Muscle of leg (tissue), 16 donors: ENCODE measurements at places on chromosomes 1 and 21.
A peak's percentile ranks its signal among the peaks of the same experiment; 100 is the strongest.

DNA sequence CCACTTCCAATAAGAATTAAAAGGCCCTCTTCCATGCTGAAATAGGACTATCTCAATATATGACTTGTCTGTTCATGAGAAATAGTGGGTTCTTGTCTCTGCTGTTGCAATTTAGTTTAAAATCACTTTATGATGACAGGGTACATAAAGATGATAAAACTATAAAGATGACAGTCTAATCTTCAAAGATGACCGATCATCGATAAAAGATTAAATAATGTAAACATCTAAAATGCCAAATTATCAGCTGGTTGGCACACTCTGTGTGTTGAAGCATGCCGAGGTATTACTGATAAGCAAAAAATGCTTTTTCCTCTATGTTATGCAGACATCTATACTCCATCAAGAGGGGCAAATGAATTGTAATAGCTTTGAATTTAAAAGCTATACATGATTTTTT lies 89.5 kb downstream of the ADGRL4 start:
- DNase-seq, result no peak
- no peaks in the 10 kb centered on the region for H3K36me3 ChIP-seq
- H3K27me3 ChIP-seq, result no peaks in the 10 kb centered on the region
- H3K4me3 ChIP-seq, result no peak overlapping the region

DNA sequence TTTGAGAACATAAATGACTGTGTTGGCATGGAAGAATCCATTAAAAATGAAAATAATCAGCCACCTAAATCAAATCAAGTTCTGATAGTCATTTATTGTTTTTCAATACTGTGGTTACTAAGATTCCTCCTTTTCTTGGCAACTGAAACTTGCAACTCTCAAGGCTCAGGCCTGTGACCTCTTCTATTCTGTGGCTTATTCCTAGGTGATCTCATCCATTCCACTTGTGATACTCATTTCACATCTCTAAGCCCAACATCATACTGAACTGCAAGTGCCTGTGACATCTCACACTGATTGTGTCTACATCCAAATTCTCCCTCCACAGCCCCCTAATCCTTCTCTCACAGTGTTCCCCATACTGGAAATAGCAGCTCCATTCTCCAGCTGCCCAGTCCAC lies 4.8 kb upstream of the ST6GALNAC5 start:
- peaks cover 2% of the 10 kb centered on the region for H3K4me1 ChIP-seq
- no peak overlapping the region for H3K4me3 ChIP-seq
- no peak overlapping the region for H3K27ac ChIP-seq
- H3K27me3 ChIP-seq, result peaks cover 6% of the 10 kb centered on the region

DNA sequence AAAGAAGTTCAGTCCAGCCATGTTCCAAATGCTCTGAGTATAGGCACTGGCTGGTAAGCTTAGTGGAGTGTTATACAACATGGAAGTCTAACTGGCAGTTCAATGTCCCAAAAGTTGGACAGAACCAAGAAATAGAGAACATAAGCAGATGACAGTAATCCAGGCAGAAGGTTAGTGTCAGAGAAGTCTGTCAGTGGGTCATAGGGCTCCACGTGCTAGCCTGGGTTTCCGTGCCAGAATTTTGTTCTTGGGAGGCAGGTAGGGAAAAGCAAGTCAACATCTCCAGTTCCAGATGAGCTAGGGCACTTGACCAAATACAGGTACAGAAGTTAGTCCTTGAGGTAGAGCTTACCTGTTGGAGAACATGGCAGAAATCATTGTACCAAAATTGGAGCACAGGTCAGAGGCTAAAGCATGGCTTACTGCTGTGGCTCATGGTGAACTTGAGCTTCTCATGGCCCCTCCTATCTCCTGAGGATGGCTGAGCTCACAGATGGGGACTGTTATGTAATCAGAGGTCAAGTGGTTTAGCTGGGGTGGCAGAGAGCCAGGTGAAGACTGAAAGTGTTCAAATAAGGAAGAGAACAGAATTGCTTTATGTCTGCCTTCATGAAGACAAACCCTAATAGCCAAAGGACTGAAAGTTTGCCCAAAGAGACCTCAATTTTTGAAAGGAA lies 170.8 kb downstream of the NFIA start:
- peaks cover 13% of the 10 kb centered on the region for H3K4me1 ChIP-seq
- H3K27me3 ChIP-seq, result no peaks in the 10 kb centered on the region
- peak; percentile 88 for DNase-seq
- H3K4me3 ChIP-seq, result no peak overlapping the region
- peak overlapping the region; percentile 65 for H3K27ac ChIP-seq

DNA sequence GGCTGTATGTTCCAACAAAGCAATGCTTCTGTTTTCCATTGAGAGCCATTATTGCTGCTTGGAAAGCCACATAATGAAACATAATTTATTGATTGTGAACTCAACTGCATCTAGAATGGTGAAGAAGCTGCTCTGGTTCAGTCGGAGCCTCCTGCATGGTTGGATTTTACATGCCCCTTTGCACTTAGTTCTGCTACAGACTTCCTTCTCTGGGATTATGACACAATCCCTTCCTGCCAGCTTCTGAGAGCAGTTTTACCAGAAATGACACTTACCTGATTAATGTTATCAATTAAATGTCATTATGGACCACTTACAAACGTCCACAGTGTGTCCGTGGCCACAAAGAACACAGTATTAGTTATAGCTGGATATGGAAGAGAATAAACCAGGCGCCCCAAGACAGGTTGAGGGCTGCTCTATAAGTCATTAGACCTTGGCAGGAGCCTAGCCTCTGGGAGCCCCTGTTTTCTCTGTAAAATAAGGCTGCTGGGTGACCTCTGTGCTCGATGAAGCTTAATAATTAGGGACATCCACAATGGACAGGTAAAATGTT lies 7.0 kb upstream of the CD58 start:
- peak overlapping the region; percentile 13 for H3K27ac ChIP-seq
- no peak for DNase-seq
- no peak overlapping the region for H3K4me3 ChIP-seq
- H3K36me3 ChIP-seq, result peaks cover 25% of the 10 kb centered on the region

DNA sequence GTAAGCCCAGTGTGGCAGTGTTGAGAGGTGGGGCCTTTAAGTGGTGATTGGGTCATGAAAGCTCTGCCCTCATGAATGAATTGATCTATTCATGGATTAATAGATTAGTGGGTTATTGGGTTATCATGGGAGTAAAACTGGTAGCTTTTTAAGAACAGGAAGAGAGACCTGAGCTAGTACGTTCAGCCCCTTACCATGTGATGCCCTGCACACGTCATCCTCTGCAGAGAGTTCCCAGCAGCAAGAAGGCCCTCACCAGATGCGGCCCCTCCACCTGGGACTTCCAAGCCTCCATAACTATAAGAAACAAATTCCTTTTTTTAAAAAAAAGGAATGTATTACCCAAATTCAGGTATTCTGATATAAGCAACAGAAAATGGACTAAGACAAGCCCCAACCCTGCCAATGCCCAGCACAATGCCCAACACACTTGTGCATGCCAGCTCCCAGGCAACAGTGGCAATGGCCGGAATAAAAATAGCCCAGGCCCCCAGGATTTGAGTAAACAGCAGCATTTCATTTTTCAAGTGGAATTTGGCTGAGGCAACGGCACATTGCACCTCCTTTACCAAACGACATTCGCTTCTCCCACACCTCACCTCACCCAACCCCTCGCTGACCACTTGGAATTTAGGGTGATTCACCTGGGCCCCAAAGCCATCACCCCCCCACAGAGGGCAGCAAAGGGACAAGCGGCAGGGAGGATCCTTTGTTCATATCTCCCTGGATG lies 215.9 kb downstream of the TOMM20 start:
- no peak for DNase-seq
- peaks cover 48% of the 10 kb centered on the region for H3K4me1 ChIP-seq
- no peak overlapping the region for H3K4me3 ChIP-seq
- no peaks in the 10 kb centered on the region for H3K27me3 ChIP-seq
- no peaks in the 10 kb centered on the region for H3K36me3 ChIP-seq

DNA sequence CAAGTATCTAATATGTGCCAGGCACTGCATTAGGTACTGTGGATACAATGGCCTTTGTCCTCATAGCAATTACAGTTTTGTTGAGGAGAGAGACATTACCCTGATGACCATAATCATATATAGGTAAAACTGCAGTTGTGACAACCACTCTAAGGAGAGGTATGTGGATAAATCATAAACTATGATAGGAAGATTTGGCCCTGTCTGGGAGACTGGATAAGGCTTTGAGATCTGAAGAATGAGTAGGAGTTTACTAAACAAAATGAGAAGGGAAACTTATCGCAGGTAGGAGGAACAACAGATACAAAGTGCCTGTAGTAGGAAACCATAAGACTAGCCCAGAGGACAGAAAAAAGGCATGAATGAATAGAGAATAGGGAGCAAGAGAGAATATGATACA lies 4.4 kb downstream of the TMCO1 start:
- peaks cover 3% of the 10 kb centered on the region for H3K4me1 ChIP-seq
- no peak for DNase-seq
- H3K4me3 ChIP-seq, result no peak overlapping the region
- H3K36me3 ChIP-seq, result peaks cover 25% of the 10 kb centered on the region
- no peak overlapping the region for H3K27ac ChIP-seq

DNA sequence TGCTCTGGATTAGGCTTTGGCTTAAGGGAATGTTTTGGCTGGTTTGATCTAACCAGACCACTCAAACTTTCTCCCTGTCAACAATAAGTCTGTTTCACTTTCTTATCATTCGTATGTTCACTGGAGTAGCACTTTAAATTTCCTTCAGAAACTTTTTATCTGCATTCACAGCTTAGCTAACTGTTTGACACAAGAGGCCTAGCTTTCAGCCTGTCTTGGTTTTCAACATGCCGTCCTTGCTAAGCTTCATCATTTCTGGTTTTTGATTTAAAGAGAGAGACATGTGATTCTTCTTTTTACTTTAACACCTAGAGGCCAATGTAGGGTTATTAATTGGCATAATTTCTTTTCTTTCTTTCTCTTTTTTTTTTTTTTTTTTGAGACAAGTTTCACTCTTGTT lies 14.9 kb upstream of the CYB5R1 start:
- H3K36me3 ChIP-seq, result no peaks in the 10 kb centered on the region
- no peaks in the 10 kb centered on the region for H3K4me1 ChIP-seq
- DNase-seq, result no peak
- H3K4me3 ChIP-seq, result no peak overlapping the region

GRCh38 chr1:33045814-33046213 lies 9.1 kb upstream of the AK2 start:
- H3K4me3 ChIP-seq, result no peak overlapping the region
- no peak for DNase-seq
- no peaks in the 10 kb centered on the region for H3K27me3 ChIP-seq
- H3K27ac ChIP-seq, result no peak overlapping the region
- no peaks in the 10 kb centered on the region for H3K36me3 ChIP-seq
- H3K4me1 ChIP-seq, result peaks cover 23% of the 10 kb centered on the region

DNA sequence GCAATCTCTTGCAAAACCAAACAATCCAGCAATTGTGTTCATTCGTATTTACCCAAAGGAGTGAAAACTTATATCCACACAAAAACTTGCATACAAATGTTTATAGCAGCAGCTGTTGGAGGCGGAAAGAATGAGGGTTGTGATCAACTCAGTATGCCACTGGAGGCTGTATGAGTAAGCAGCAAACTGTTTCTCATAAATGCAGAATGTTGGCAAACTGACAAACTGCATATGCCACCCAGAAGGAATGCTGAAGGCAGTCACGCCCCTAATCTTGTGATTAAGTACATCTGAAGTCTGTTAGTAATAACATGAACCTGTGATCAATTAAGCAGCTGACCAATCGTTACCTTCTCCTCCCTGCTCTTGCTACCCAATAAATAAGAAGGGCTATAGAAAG lies 60.5 kb upstream of the CR2 start:
- no peaks in the 10 kb centered on the region for H3K4me1 ChIP-seq
- H3K4me3 ChIP-seq, result no peak overlapping the region
- no peaks in the 10 kb centered on the region for H3K36me3 ChIP-seq
- DNase-seq, result peak; percentile 48
- no peak overlapping the region for H3K27ac ChIP-seq

- peak; percentile 49 for DNase-seq
- peak overlapping the region; percentile 95 for H3K4me3 ChIP-seq
- H3K4me1 ChIP-seq, result peaks cover 76% of the 10 kb centered on the region
- peak overlapping the region; percentile 85 for H3K27ac ChIP-seq
- peaks cover 31% of the 10 kb centered on the region for H3K36me3 ChIP-seq
Measured at GRCh38 chr1:156080241-156080862, 1.9 kb downstream of the MEX3A start.

DNA sequence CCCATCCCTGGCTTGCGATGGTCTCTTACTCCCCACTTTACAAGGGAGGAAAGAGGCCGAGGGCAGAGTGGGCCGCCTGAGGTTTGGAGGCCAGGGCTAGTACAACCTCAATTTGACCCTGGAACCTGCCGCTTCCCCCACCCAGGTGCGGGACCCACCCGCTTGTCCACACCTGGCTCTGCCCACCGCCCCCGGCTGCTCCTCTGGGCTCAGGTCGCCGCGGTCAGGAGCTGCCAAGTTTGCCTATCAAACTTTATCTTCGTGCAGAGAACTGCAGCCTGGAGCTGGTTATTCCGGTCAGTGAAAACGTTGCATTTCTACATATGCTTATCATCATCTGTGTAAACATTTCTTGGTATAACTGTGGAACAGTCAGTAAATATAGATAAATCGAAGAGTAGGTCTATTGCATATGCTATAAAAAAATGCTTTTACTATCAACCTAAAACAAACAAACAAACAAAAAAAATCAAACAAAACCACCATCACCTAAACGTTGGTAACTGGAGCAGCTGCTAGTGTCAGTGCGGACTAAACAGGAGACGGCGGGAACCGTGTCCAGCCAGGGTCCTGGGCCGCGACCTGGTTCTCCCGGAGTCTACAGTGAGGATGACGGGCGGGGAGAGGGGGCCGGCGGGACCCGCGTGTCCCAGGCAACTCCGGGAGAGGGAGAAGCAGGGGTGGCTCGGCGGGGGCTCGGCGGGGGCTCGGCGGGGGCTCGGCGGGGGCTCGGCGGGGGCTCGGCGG lies 906 bp upstream of the ADARB1 start:
- H3K4me3 ChIP-seq, result peak overlapping the region; percentile 62
- peaks cover 6% of the 10 kb centered on the region for H3K36me3 ChIP-seq
- peaks cover 47% of the 10 kb centered on the region for H3K4me1 ChIP-seq
- peak overlapping the region; percentile 42 for H3K27ac ChIP-seq
- H3K27me3 ChIP-seq, result peaks cover 6% of the 10 kb centered on the region

GRCh38 chr1:212205006-212205405 lies 80.2 kb upstream of the PPP2R5A start:
- peaks cover 2% of the 10 kb centered on the region for H3K4me1 ChIP-seq
- DNase-seq, result no peak
- no peaks in the 10 kb centered on the region for H3K36me3 ChIP-seq
- H3K4me3 ChIP-seq, result no peak overlapping the region
